Motor neuron (in vitro differentiated cells): ENCODE measurements at places on chromosomes 13 and 19.

- ATAC-seq, result no peak
Measured at GRCh38 chr13:44848920-44849676, 140.2 kb downstream of the NUFIP1 start.

GRCh38 chr13:28582225-28582891 is 76.6 kb upstream of the POMP start:
- ATAC-seq, result peak; percentile 77

DNA sequence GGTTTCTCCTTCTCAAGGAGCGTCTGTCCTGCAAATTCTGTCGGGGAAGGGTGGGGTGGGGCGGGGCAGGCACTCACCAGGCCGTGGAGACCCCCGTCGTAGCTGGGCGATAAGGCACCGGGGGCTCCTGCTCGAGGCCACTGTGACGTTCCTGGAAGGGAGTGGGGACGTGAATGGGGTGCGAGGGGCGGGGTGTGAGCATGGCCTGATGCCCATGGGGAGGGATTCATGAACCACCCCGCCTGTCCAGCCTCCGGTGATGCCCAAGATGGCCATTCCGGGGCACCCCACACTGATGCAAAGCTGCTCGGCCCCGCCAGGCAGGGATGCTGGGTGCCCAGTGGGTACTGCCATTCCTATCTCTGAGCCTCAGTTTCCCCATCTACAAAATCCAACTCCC is 14.4 kb upstream of the UQCR11 start:
- no peak for ATAC-seq

- peak; percentile 47 for ATAC-seq
Measured at GRCh38 chr19:7925171-7925851, 624 bp downstream of the CTXN1 start.

- no peak for ATAC-seq
Measured at GRCh38 chr13:83214452-83214851, 667.8 kb downstream of the SLITRK1 start.

DNA sequence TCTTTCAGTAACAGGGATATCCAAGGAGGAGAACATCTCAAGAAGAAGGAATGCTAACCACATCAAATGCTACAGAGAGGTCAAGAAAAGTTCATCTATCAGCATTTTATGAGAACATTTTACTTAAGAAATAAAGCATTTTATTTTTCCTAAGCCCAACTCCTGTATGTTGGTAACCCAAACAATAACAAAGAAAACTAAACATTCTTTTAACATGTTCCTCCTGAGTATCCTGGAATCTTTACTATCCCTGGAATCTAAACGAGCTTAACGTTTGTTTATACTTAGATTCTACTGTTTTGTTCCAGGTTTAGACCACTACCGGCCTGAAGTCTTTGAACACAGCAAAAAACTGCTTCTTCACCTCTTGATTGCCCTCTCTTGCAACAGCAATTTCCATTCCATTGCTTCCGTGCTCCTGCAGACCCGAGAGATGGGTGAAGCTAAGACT is 89.7 kb downstream of the ZAR1L start:
- ATAC-seq, result no peak

- ATAC-seq, result no peak
Measured at GRCh38 chr19:36379510-36379819, 464 bp upstream of the ZFP14 start.

DNA sequence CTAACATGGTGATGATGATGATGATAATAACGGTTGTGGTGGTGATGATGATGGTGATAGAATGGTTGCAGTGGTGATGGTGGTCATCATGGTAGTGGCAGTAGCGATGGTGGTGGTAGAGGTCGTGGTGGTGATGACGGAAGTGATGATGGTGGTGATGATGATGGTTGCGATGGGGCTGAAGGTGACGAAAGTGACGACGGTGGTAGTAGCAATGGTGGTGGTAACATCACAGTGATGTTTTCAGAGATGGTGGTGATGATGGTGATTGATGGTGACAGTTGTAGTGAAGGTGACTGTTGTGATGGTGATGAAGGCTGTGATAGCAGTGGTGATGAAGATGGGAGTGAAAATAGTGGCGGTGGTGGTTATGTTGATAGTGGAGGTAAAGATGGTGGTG is 3.6 kb upstream of the ADGRE3 start:
- ATAC-seq, result no peak

- ATAC-seq, result no peak
Measured at GRCh38 chr19:53332484-53332883, 1.1 kb upstream of the ZNF845 start.

GRCh38 chr13:69603144-69603853 is 504.3 kb upstream of the ATXN8OS start:
- no peak for ATAC-seq

- ATAC-seq, result no peak
Measured at GRCh38 chr13:46712524-46712923, 84.4 kb downstream of the ESD start.

DNA sequence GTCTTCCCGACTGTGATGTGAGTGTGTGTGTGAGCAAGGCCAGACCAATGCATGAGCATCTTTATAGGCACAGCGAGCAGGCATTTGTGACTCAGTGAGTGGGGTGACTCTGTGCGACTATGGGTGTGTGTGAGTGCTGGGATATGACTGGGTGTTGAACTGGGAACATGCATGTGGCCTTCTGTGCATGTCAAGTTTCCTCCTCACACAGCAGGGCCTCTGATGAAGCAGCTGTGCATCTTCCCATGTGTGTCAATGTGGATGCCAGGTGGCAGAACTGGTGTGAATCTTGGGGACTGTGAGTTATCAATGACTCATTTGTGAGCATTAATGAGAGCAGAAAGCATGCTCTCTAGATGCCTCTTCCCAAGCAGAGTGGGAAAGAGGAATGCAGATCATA is 12.1 kb upstream of the LGALS14 start:
- ATAC-seq, result no peak

DNA sequence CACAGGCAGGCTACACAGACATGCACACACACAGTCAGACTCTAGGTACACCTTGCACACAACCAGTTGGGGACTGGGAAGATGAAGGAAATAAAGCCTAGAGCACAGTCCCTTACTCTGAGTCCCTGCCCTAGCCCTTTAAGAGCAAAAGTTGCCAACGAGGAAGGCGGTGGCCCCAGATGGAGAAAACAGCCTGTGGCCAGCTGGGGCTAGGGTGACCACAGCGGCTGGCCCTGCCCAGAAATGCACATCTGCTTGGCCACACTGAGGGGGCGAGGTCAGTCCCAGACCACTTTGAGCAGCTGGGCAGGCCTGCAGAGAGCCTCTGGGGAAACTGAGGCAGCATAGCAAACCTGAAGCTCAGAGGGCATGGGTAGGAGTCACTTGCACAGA is 52.3 kb downstream of the PTPRS start:
- ATAC-seq, result peak; percentile 11

DNA sequence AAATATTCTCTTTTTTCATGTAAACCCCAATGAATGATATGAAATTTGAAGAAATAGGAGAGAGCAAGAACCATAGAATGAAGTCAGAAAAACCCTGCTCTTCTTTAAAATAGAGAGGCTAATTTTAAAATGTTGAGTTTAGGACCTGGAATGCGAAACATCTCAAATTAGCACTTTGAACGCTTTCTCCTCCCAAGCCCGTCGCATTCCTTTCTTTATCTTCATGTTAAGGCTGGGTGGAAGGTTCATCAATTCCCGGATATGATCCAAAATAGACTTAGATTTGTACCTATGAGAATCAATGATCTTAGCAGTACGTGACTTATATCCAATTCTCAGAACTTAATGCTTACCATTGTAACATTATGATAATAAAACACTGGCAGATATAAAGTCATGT is 24.1 kb upstream of the LGALS16 start:
- no peak for ATAC-seq

- ATAC-seq, result peak; percentile 74
Measured at GRCh38 chr13:101706651-101707050, 254.2 kb downstream of the ITGBL1 start.

- peak; percentile 87 for ATAC-seq
Measured at GRCh38 chr19:51354103-51354741, 12.0 kb downstream of the ETFB start.

- ATAC-seq, result no peak
Measured at GRCh38 chr19:51142119-51142518, at the start of gene SIGLEC7. SIGLEC7 (plus strand) TSS chr19:51142301; CDS start chr19:51142370, 69 bp downstream.

DNA sequence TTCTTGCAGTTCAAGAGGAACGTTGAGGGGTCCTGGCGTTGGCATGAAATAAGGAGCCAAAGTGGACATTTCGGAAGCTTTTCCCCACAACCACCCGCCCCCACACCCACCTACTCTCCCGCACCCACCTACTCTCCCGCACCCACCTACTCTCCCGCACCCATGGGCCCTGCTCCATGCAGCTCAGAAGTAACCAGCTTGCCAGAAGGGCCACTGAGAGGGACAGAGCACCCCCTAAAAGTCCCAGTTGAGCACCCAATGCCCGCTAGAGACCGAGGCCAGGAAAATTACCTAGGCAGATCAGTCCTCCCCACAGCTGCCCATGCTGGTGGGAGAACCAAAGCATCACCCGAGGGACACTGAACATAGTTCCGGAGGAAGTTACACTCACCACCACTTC is 11.8 kb downstream of the VSTM2B start:
- ATAC-seq, result no peak
